ENCODE measurements at places on chromosomes 13 and 19. TPM values are rescaled to one million over a fixed set of nuclear protein-coding genes. Genes with fewer than 3 reads are reported as not detected.

GRCh38 chr13:97853550-97853949 lies 99.9 kb upstream of the IPO5 start:
- DNase-seq: peak; percentile 35

- DNase-seq: no peak
Observed at GRCh38 chr13:74299721-74300120, 165.5 kb upstream of the KLF12 start.

DNA sequence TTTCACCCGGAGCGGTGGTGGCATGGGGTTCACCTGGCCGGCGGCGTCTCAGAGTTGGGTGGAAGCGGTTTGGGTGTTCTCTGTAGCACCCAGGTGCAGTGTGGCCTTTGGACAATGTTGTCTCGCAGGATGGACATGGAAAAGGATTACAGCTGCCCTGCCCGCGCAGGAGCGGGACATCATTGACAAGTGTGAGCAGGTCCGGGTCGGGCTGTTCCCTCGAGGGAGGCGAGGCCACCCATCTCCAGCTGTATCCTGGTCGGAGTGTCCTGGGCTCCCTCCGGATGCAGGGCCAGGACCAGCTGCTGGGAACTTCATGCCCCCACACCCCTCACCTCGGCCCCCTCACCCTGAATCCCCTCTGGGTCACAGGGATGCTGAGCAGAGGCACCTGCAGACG lies 7.8 kb upstream of the ZNF14 start:
- DNase-seq: no peak

GRCh38 chr13:49218493-49219051 lies 1.6 kb upstream of the MLNR start:
- no peak for DNase-seq

KLK15 gene
- total RNA-seq: not detected

RNF17 gene
- not detected for total RNA-seq

Data from MG63 (cell line).